Activated CD4-positive, alpha-beta T cell treated with anti-CD3 and anti-CD28 coated beads, Interleukin-2, amount 10 ng/mL, durations not matched to agents 24 days and 14 days (primary cell): ENCODE measurements at places on chromosomes 6 and 20. TPM values are rescaled to one million over a fixed set of nuclear protein-coding genes. Genes with fewer than 3 reads are reported as not detected.

DNA sequence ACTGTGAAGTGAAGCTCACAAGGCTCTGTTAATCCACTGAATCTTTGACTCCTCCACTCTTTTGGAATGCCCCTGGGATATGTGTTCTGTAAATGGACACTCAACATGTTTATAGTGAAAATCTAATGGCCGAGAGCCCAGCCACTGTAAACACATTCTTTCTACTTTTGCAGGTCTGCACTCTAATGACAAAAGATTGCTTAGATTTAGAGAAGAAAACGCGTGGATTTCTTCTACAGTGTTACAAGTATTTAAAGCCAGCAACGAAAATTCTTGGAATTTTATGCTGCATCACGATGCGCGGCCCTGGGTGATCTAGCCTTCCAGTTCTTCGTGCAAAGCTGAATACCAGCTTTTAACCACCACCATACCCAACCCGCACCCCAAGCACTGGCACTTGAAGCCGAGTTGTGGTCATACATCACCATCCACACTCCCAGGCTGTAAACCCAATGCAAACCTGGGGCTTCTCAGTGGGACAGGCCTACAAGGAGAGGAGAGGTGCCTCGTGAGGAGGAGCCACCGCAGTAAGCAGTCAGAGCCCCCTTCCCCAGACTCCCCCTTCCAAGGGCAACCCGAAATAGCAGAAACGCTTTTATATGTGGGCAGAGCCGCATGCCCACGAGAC is 3.7 kb upstream of the FOXO3 start:
- H3K4me3 ChIP-seq: peak overlapping the region; percentile 88
- H3K27ac ChIP-seq: peak overlapping the region; percentile 78
- peaks cover 44% of the 10 kb centered on the region for H3K27me3 ChIP-seq

The TREML1 gene
- total RNA-seq: not detected in 2 replicates

The LTA gene
- 622 and 631 TPM in 2 replicates for total RNA-seq

DNA sequence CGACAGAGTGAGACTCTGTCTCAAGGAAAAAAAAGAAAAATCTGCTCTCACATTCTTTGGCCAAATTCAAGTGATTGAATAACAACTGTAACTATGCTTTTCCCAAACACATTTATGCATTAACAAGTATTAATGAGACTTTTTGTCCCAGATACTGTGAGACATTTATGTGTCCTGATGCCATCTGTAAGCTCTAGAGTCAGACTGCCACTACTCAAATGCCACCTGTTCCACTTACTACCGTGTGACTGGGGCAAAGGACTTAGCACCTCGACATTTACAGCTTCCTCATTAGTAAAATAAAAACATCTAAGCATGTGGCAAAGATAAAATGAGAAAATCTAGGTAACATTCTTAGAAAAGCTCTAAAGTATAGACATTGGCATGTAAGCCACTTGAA is 178.1 kb upstream of the MARCKS start:
- H3K4me1 ChIP-seq: no peaks in the 10 kb centered on the region
- no peaks in the 10 kb centered on the region for H3K27me3 ChIP-seq
- no peak overlapping the region for H3K4me3 ChIP-seq

The GGTLC1 gene
- total RNA-seq: not detected in 2 replicates

The PAK5 gene
- total RNA-seq: not detected in 2 replicates

DNA sequence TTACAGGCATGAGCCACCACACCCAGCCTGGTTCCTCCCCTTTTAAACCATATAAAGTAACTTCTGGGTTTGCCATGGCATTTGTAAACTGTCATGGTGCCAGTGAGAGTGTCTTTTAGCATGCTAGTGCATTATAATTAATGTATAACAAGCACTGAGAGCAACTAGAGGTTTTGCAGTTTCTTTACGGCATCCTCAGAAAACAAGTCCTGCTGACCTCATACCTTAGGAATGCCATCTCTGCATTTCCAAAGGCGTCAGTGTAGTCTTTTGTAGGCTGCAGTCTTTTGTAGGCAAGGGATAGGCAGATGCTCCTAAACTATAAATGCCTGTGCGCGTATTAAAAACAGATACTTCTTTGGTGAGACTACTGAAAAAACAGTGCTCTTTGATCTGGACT is 75.0 kb upstream of the EZR start:
- no peaks in the 10 kb centered on the region for H3K27me3 ChIP-seq
- no peaks in the 10 kb centered on the region for H3K36me3 ChIP-seq
- H3K4me1 ChIP-seq: no peaks in the 10 kb centered on the region
- DNase-seq: no peak
- no peak overlapping the region for H3K27ac ChIP-seq
- H3K4me3 ChIP-seq: no peak overlapping the region

GRCh38 chr20:63000958-63001357 is 5.8 kb downstream of the BHLHE23 start:
- no peaks in the 10 kb centered on the region for H3K36me3 ChIP-seq
- H3K27me3 ChIP-seq: peaks cover 59% of the 10 kb centered on the region
- H3K4me3 ChIP-seq: no peak overlapping the region
- H3K27ac ChIP-seq: no peak overlapping the region
- no peak for DNase-seq

DNA sequence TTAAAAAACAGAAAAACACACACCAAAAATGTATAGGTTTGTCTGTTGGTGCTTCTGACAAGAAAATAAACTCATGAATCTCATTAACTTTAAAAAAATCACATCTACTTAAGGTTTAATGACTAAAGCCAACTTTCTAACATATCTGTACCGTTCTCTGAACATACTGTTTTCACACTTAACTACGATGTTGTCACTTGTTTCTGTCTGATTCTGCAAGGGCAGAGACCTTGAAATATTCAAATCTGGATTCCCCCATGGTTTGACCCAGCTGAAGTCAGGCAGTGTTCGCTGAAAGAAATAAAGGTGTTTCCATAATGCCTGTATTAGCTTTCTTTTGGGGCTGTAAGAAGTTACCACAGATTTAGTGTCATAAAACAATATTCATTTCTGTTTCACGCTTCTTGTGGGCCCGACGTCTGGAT is 2.7 kb upstream of the ASXL1 start:
- peaks cover 42% of the 10 kb centered on the region for H3K4me1 ChIP-seq
- peak overlapping the region; percentile 49 for H3K4me3 ChIP-seq
- H3K36me3 ChIP-seq: peaks cover 12% of the 10 kb centered on the region
- DNase-seq: no peak

DNA sequence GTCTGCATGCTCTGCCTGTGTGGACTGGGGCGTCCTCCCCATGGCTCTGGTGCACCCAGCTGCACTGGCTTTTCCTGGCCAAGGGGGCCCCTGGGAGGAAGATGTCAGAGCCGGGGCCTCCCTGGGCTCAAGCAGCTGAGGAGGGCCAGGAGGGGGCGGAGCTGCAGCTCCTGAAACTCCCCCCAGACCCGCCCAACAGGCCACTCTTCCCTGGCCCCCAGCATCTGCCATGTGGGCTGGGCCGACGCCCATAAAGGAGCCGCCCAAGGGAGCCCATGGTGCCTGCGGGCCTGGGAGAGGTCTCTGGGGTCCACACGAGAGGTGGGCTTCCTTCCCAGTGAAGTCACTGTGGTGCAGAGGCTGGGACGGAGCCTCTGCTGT is 4.0 kb downstream of the RBBP8NL start:
- no peak for DNase-seq
- H3K27me3 ChIP-seq: no peaks in the 10 kb centered on the region
- no peak overlapping the region for H3K27ac ChIP-seq
- no peaks in the 10 kb centered on the region for H3K36me3 ChIP-seq
- H3K4me1 ChIP-seq: no peaks in the 10 kb centered on the region

- no peak for DNase-seq
- H3K4me3 ChIP-seq: no peak overlapping the region
- no peak overlapping the region for H3K27ac ChIP-seq
- peaks cover 40% of the 10 kb centered on the region for H3K27me3 ChIP-seq
- peaks cover 9% of the 10 kb centered on the region for H3K4me1 ChIP-seq
Measured at GRCh38 chr6:106363401-106364138, 3.1 kb downstream of the CRYBG1 start.

DNA sequence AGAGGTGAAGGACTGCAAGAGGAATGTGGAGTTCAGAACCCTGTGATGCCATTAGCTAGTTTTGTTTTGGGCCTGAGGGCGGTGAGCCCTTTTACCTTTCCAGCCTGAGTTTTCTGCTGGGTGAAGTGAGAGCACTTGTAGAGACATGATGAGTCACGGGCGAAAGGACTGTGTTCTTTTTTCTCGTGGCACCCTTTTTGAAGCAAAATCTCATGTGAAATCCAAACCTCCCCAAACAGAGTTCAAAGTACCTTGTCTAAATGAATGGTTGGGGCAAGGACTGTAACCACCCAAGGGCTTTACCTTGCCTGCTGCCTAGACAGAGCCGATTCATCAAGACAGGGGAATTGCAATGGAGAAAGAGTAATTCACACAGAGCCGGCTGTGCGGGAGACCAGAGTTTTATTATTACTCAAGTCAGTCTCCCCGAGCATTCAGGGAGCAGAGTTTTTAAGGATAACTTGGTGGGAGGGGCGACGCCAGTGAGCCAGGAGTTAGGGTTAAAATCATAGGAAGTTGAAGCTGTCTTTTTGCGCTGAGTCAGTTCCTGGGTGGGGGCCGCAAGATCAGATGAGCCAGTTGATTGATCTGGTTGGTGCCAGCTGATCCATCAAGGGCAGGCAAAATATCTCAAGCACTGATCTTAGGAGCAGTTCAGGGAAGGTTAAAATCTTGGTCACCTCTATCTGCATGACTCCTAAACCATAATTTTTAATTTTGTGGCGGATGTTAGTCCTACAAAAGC is 25.8 kb downstream of the SAMD5 start:
- peaks cover 17% of the 10 kb centered on the region for H3K27me3 ChIP-seq
- H3K4me3 ChIP-seq: no peak overlapping the region
- no peak overlapping the region for H3K27ac ChIP-seq

DNA sequence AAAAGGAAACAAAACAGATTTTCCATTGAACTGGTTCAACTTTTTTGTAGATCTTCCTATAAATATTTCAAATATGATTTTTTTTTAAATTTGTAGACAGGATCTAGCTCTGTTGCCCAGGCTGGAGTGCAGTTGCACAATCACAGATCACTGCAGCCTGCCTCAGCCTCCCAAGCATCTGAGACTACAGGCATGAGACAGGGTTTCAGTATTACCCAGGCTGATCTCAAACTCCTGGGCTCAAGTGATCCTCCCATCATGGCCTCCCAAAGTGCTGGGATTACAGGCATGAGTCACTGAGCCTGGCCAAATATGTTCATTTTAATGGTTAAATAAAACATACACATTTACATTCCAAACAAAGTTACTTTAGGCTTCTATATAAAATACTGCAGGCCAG is 33.6 kb downstream of the SAMHD1 start:
- DNase-seq: no peak
- peaks cover 34% of the 10 kb centered on the region for H3K36me3 ChIP-seq
- no peak overlapping the region for H3K27ac ChIP-seq
- H3K4me3 ChIP-seq: no peak overlapping the region
- H3K4me1 ChIP-seq: peaks cover 2% of the 10 kb centered on the region

The TP53RK gene
- 15.5 and 16.5 TPM in 2 replicates for total RNA-seq

GRCh38 chr20:38143646-38144554 is 21.2 kb downstream of the TGM2 start:
- no peaks in the 10 kb centered on the region for H3K4me1 ChIP-seq
- no peaks in the 10 kb centered on the region for H3K36me3 ChIP-seq
- H3K4me3 ChIP-seq: no peak overlapping the region
- H3K27me3 ChIP-seq: no peaks in the 10 kb centered on the region
- no peak for DNase-seq
- H3K27ac ChIP-seq: no peak overlapping the region

The METTL24 gene
- not detected in 2 replicates for total RNA-seq

The CNBD2 gene
- 3.1 and 3.8 TPM in 2 replicates for total RNA-seq

GRCh38 chr6:89564752-89565427 is 73.7 kb downstream of the LYRM2 start:
- peaks cover 6% of the 10 kb centered on the region for H3K27me3 ChIP-seq
- no peak overlapping the region for H3K4me3 ChIP-seq
- DNase-seq: no peak
- H3K27ac ChIP-seq: no peak overlapping the region
- H3K4me1 ChIP-seq: no peaks in the 10 kb centered on the region
- H3K36me3 ChIP-seq: no peaks in the 10 kb centered on the region

GRCh38 chr20:46169245-46170171 is 51.4 kb downstream of the CD40 start:
- no peaks in the 10 kb centered on the region for H3K4me1 ChIP-seq
- H3K4me3 ChIP-seq: no peak overlapping the region
- no peaks in the 10 kb centered on the region for H3K36me3 ChIP-seq
- DNase-seq: no peak
- H3K27ac ChIP-seq: no peak overlapping the region

The CALHM4 gene
- total RNA-seq: not detected in 2 replicates

The ANGPT4 gene
- total RNA-seq: not detected in 2 replicates

The TSHZ2 gene
- 28.0 and 29.5 TPM in 2 replicates for total RNA-seq

- peaks cover 35% of the 10 kb centered on the region for H3K27me3 ChIP-seq
- DNase-seq: peak; percentile 75
- no peak overlapping the region for H3K27ac ChIP-seq
- H3K4me3 ChIP-seq: no peak overlapping the region
- H3K36me3 ChIP-seq: no peaks in the 10 kb centered on the region
Measured at GRCh38 chr6:83514866-83515466, 2.6 kb downstream of the PRSS35 start.

DNA sequence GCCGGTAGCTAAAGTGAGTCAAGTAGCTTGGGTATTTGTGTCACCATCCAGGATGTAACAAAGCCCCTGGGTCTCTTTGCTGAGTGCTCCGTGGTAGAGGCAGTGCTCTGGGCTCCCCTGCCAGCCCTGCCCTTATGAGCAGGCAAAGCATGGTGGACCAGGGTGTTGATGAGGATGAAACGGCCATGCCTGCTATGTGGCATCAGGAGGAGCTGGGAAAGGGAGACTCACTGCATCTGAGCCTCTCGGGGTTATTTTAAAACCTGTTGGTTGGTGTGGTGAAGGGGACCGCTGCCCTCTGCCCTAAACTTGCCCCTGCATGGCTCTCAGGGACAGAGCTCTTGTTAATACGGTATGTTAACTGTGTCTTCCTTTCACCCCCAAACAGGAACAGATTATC is 143.1 kb downstream of the DTNBP1 start:
- H3K27me3 ChIP-seq: no peaks in the 10 kb centered on the region
- no peak overlapping the region for H3K4me3 ChIP-seq
- peaks cover 75% of the 10 kb centered on the region for H3K36me3 ChIP-seq
- DNase-seq: no peak
- H3K4me1 ChIP-seq: peaks cover 16% of the 10 kb centered on the region

GRCh38 chr6:44999066-44999465 is 329.1 kb upstream of the RUNX2 start:
- no peak overlapping the region for H3K4me3 ChIP-seq
- H3K4me1 ChIP-seq: peaks cover 29% of the 10 kb centered on the region
- no peaks in the 10 kb centered on the region for H3K27me3 ChIP-seq
- DNase-seq: no peak
- peaks cover 2% of the 10 kb centered on the region for H3K36me3 ChIP-seq
- no peak overlapping the region for H3K27ac ChIP-seq

DNA sequence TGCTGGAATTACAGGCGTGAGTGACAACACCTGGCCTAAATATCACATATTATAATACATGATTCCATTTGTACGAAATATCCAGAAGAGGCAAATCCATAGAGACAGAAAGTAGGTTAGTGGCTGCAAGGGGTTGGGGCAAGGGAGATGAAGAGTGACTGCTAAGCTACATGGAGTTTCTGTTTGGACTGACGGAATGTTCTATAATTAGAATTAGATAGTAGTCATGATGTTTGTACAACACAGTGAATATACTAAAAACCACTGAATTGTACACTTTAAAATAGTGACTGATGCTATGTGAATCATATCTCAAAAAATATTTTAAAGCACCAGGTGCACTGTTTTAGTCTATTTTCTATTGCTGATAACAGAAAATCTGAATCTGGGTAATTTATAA is 3.7 kb upstream of the HEBP2 start:
- no peaks in the 10 kb centered on the region for H3K36me3 ChIP-seq
- DNase-seq: no peak
- no peak overlapping the region for H3K4me3 ChIP-seq
- H3K27ac ChIP-seq: no peak overlapping the region
- H3K27me3 ChIP-seq: peaks cover 17% of the 10 kb centered on the region
- H3K4me1 ChIP-seq: peaks cover 9% of the 10 kb centered on the region

The KCNQ5 gene
- 11.5 and 13.7 TPM in 2 replicates for total RNA-seq
